ENCODE measurements at places on chromosomes 16 and 17.

DNA sequence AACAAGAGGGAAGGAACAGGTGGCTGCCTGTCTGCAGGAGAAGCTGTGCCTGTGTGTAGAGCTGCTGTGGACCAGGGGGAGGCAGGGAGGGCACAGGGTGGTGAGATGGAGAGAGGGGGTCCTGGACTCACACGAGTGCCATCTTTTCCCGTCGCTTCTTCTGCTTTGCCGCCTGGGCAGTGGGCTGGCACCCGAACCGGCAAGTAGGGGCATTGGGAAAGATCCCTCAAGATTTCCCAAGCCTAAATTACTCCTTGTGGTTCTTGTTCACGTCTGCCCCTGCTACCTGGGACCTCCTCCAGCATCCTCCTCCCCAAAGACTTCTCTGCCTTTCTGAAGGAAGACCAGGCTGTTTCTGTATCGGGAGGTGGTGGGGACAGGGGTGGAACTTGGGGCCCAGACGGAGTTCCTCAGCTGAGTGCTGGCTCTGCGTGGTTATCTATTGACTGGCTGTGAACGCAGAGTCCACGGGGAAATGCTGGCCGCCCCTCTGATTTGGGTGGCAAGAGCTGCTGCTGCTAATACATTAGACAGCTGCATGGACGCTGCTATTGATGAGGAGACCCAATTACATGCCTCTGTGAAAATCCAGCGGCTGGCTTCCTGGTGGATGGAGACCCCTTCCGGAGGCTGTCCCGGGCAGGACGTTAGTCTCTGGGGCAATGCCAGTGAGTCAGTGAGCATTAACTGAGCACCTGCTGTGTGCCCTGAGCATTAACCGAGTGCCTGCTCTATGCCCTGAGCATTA, 114.5 kb downstream of the OR1D5 start:
- DNase-seq = no peak

- DNase-seq = no peak
Observed at GRCh38 chr17:8353736-8354135, 14.1 kb downstream of the ODF4 start.

GRCh38 chr17:68972119-68972704, 17.0 kb upstream of the ABCA8 start:
- peak; percentile 22 for DNase-seq

DNA sequence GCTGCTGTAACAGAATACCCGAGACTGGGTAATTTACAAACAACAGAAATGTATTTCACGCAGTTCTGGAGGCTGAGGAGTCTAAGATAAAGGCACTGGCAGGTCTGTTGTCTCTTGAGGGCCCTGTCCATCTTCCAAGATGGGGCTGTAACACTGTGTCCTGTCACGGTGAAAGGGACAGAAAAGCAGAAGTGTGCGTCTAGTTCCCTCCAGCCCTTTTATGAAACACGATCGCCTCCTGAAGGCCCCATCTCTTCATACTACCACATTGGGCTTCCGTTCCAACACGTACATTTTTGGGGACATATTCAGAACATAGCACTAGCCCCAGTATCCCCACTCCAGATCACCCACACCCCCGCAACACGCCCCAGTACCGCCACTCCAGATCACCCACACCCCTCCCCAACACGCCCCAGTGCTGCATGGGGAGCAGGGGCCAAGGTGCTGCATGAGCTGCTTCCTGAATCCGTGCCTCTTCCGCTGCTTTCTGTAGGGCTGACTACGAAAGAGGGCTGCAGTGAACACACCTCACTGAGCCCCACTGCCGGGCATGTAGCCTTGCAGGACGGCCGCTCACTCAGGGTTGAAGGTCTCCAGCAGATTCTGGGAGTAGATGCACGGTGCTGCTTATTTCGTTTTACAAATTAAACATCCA, 91.9 kb downstream of the RPTOR start:
- DNase-seq = no peak

DNA sequence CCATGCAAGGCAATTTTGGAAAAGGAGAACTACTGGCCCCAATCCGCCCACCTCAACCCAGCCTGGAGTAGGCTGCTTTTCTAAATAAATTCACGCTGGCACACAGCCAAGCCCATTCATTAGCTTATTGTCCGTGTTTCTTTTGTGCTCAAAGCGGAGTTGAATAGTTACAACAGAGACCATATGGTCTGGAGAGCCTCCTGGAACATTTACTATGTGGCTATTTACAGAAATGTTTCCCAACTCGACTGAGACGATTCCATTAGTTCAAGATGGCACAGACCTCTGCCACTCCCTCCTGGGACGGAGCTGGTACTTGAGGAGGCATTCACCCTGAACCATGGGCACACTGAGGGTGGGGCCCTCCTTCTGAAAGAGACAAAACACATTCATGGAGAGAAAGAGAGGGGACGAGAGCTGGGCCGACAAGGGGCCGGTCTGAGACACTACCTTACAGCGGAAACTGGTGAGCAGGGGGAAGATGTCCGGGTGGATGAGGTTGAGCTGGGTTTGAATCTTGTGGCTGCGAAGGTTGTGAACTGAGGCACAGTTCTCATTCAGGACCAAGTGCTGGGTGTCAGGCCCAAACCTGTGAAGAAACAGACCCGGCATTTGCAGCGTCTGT, 15.7 kb downstream of the ELAC2 start:
- no peak for DNase-seq

DNA sequence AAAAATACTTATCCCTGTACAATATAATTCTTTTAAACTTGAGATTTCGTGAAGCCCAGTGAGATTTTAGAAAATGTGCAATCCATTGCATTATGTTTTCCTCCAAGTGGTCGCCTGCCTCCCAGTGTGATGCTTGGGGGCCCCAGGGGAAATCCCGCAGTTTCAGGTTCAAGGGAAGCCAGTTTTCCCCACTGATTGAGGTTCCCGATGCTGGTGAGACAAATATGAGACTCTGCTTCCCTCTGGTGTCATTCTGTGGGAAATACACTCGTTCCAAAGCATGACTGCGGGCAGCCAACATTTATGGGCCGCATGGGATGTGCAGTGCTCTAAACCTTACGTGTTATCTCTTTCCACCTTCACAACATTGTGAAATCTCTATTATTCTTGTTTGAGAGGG, 200.8 kb downstream of the PRKCB start:
- DNase-seq = peak; percentile 55

DNA sequence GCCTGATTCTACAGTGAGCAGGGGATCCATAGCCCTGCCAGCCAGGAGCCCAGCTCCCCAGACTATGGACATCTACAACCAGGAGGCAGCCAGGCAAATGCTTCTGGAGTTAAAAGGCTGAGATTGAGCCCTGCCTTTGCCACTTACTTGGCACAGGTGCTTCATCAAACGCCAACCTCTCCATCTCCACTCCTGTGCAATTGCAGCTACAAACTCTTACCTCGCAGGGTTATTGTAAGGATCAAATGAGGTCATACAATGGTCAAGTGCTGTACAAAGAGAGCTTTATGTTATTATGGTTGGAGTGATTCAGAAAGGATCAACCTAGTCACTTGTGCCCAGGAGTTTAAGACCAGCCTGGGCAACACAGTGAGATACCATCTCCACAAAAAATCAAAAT, 9.8 kb upstream of the MYO18A start:
- no peak for DNase-seq

- DNase-seq = no peak
Observed at GRCh38 chr17:45904866-45905265, 10.5 kb downstream of the MAPT start.

GRCh38 chr16:89172528-89173173, 1.1 kb downstream of the CDH15 start:
- no peak for DNase-seq

DNA sequence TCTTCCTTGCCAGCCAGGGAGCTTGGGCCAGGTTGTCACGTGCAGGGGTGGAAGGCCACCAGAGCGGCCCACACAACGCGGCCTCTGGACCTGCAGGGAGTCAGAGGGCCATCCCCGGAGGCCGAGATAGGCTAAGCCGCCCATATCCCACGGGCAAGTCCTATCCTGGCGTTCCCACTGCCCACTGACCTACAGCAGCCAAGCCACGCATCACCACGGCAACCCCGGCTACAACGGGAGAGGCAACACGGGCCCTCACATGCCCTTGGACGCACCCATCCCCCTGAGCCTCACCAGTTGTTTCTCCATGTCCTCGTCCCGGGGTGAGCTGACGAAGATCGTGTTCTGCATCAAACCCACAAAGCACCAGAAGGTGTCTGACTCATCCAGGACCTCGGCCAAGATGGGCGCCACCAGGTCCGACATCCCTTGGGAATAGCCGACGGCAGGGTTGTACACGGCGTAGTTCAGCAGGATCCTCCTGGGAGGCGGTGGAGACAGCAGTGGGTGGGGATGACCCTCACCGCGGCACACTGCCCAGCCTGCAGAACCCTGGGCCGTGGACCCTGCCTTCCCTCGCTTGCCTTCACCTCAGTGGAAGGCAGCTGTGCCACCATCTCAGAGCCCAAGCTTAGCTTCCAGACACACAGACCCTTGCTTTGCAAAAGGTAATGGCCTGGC, 88.2 kb downstream of the TBC1D16 start:
- DNase-seq = no peak

DNA sequence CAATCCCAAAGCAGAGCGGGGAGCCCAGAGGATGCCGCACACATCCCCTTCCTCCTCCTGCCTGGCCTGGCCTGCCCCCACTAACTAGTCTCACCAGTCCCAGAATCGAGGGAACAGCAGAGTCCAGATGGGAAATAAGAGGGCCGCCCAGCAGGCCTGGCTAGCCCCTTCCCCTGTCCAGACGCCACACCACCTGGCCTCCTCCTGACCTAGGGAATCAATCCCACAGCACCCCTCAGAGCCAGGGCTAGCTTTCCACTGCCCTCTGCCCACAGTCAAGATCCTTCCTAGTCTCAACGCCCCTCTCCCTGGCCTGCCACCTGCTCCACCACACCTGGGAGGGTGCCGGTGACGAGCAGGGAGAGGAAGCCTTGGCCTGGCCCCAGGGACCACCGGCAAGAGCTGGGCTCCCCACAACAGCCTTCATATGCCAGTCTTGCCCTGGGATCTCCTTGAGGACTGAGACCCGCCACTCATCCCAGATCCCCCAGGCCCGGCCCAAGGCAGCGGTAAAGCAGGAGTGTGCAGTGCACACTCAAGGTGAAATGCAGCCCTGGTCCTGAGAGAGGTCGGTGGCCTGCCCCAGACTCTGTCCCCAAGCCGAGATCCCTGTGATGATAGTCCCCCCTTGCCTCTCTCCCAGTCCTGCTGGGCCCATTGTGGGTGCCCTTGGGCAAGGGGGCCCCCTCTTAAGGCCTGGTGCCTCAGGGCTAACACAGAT, 27.9 kb downstream of the KATNB1 start:
- DNase-seq = no peak

DNA sequence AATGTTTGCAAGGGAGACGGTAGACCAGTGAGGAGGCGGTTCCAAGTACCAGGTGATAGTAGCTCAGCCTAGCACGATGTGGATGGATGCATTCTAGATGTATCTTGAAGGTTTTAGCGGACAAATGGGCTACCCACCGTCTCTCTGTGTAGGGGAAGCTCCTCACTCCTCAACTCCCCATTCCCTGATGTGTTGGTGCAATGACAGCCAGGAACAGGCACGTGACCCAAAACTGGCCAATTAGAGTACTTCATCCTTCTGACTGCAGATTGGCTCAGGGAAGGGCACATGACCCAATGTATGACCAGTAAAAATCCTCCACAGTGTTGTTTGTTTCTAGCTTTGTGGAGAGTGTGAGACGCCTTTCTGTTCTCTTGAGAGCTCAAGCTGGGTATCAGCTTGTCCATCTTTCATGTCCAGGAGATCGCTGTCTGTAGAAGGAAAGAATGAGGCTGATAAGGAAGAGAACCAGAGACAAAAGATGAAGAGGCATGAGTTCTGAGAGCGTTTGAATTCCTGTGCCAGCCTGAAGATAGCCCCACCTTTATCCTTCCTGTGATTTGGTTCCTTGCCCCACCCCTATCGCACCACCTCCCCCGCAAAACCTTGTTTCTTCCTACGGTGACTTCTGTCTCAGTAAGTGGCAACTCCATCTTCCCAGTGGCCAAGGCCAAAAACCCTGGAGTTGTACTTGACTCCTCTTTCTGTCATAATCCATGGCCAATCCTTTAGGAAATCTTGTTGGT, 2.3 kb upstream of the BORCS6 start:
- DNase-seq = peak; percentile 73

GRCh38 chr16:73543970-73544599, 496.2 kb upstream of the ZFHX3 start:
- no peak for DNase-seq

- no peak for DNase-seq
Observed at GRCh38 chr17:8360260-8360659, 16.2 kb downstream of the KRABD2 start.

DNA sequence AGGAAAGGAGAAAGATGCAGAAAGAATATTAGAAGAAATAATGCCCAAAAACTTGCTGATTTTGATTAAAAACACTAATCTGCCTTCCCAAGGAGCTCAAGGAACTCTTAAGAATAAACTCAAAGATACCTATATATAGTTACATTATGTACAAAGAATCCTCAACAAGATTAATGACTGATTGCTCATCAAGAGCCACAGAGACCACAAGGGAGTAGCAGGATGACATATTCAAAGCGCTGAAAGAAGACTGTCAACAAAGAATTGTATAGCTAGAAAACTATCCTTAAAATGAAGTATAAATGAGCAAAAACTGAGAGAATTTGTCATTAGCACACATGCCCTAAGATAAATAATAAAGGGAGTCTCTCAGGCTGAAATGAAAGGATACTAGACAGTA, 6.2 kb downstream of the LPCAT2 start:
- DNase-seq = no peak

Measured in GM20000 (cell line).